Suppressor macrophage treated with lipopolysaccharide for 1 hour (primary cell): ENCODE measurements at places on chromosomes 2 and 18.

DNA sequence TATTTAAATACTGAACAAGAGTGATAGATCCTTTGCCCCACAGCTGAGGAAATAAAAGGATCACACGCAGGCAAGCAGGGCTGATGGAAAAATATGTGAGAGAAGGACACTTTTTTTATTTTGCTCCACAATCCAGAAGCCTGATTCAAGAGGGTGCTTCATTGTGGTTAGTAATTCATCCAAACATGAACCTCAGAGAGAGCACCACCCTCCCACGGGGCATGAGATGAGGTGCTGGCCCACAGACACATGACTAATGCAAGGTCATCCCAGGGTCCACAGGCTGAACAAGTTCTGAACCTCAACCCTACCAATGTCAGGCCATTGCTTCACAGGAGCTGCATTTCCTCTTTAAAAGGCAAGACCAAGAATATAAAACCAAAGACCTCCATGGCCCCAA, 239.6 kb downstream of the MREG start:
- DNase-seq, result peak; percentile 91

DNA sequence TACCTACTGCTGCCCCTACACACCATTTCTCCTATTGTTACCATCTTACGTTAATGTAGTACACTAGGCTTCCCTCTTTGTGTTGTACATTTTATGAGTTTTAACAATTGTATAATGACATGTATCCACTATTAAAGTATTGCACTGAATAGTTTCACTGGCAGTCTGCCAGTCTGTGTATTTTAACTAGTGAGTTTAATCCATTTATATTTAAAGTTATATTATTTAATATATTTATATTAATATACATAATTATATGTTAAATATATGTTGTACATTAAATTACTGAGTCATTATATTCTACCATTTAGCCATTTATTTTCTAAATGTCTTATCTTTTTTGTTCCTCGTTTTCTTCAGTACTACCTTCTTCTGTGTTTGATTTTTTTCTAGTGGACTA, 44.8 kb upstream of the PHLPP1 start:
- no peak for DNase-seq

GRCh38 chr18:6013171-6013810, 118.0 kb upstream of the TMEM200C start:
- no peak for DNase-seq

DNA sequence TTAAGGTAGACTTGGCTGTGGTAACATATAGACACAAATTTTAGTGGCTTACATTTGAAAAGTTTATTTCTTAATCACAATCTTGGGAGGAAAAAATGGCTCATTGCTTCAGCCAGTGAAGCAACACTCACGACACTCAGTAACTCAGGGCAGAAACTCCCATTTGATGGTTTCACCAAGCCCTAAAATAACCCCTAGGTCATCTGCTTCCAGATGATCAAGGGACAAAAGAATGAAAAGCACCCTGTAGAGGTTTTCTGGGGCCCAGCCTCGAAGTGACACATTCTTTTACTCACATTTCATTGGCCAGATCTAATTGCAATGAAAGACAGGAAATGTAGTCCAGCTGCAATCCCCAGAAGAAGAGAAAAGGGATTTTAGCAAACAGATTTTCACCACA, 275.9 kb downstream of the TMX3 start:
- DNase-seq, result no peak
